Right hindlimb (tissue), 1 donor: ENCODE measurements at places on chromosomes 4 and X.

DNA sequence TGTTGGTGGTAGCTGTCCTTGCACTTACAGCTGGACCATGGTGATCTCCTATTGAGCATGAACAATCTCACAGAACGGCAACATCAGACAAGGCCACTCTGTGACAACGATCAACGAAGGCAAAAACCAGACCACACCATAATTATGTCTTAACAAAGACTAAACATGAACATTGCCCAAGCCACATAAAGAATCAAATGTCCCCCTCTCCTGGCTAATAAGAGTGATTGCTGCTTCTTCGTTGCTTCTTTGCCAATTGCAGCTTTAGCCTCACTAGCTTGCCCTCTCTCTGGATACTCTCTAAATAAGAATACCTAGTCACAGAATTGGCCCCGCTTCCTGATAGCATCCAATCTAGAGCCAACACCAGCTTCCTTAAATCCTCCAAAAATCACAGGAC, 41.5 kb upstream of the PGRMC1 start:
- no peak for DNase-seq

DNA sequence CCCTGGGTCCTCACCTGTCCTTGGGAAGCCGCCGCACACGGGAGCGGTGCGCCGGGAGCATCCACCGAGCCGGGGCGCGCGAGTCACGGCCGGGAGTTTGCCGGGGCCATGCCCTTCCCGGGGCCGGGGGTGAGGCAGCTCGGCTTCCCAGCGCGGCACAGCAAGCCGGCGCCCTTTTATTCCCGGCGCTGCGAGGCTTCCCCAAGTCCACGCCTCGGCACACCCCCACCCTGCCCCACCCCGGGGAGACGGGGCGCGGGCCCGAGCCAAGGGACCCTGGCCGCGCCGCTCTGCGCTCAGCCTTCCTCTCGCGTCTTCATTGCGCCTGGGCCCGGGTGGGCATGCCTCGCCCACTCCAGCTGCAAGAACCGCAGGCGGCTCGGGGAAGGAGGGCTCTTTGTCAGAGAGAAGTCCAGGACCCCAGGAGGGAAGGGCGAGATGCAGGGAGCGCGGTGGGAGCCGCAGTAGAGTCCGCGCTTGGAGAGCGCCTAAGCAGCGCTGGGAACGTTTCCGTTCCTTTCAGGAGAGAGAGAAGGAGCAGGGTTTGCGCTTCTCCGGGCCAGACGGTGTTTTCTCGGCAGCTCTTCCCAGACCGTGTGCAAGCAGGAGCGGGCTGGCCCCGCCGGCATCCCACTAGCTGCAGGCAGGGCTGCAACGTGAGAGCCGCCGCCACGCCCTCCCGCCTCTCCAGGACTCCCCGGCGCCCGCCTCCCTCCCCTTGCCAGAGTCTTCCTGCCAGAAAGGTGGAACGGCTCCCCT, at the start of gene MXRA5:
Gene MXRA5, minus strand, starts transcription at position 152 of the 759 bp plus-strand sequence. CDS start 2,819 bp downstream, outside the sequence.
- peak; percentile 79 for DNase-seq

DNA sequence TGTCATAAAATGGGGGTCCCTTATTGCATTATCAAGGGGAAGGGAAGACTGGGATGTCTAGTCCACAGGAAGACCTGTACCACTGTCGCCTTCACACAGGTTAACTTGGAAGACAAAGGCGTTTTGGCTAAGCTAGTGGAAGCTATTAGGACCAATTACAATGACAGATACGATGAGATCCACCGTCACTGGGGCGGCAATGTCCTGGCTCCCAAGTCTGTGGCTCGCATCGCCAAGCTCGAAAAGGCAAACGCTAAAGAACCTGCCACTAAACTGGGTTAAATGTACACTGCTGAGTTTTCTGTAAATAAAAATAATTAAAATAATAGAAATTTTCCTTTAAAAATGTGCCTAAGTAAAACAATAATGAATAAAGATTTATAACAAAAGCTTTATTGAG, 30.6 kb downstream of the AASDH start:
- DNase-seq, result no peak

DNA sequence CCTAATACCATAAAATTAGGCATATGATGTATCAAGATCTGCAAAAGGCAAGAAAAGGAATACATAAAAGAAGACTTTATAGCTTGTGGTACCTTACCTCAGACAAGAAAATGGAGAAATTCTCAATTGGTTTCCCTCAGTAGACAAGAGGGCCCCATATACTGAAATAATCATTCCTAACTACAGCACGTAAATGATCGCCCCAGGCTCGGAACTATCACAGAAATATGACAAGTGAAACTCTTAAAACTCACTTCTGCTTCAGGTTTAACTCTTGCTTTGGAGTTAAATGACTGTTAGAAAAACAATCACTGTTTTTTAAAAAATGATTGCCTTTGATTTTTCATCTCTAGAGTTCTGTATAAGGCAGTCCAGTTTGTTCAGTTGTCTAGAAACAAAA, 38.6 kb upstream of the NAP1L5 start:
- DNase-seq, result no peak

DNA sequence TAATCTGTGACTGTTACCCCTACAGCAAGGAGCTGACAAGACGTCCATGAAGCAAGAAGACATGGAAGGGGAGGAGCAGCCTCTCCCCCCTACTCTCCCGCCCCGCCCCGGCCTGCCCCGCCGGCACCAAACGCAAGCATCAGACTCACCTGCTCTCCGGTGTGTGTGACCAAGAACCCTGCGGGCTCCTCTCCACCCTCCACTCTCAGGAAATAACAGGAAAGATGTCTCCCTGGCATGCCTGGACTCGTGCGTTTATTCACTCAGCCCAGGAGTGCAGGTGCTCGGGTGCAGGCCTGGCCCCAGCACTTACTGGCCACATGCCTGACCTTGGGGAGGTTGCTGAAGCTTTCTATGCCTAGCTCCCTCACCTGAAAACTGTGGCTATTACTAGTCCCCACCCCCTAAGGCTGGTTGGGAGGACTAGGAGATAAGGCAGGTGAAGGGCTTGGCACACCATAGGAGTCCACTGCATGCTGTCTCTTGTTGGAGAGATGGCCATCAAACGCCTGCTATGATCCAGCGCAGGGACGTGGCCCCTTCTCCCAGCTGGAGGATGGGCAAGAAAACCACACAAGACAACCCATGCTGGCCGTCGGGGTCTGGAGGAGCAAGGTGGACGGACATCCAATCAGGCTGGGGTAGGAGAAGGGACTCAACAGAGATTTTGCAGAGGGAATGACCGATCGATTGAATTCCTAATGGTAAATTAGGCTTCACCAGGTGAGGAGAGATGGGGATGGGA, 34.9 kb upstream of the CLDN24 start:
- DNase-seq, result no peak
